ENCODE measurements at places on chromosomes 12 and 14.

GRCh38 chr12:66399911-66400306 lies 97.6 kb downstream of the HELB start:
- no peak for DNase-seq

DNA sequence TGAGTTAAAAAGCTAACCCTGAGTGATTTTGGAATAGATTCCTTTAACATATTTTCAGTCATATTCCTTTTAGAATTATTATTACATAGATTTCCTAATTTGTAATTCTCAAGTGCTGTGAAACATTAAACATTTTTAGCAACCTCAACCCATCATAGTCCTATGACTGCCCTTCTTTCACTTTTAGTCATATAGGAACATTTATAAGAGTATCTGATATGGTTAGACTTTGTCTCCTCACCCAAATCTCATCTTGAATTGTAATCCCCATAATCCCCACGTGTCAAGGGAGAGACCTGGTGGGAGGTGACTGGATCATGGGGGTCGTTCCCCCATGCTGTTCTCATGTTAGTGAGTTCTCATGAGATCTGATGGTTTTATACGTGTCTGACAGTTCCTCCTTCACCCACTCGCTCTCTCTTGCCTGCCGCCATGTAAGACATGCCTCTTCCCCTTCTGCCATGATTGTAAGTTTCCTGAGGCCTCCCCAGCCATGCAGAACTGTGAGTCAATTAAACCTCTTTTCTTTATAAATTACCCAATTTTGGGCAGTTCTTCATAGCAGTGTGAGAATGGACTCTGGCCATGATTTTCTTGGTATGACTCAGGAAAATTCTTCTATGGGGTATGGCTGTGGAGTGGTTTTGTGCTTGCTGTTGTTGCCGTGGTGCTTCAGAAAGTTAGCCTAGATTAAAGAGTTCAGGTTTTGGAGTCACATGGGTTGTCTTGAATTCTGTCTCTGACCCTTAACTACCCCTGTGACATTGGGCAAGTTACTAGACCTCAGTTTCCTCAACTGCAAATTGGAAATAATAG lies 83.9 kb downstream of the FUT8 start:
- DNase-seq: no peak

- no peak for DNase-seq
Observed at GRCh38 chr12:124027753-124028554, 54.9 kb downstream of the ZNF664 start.

DNA sequence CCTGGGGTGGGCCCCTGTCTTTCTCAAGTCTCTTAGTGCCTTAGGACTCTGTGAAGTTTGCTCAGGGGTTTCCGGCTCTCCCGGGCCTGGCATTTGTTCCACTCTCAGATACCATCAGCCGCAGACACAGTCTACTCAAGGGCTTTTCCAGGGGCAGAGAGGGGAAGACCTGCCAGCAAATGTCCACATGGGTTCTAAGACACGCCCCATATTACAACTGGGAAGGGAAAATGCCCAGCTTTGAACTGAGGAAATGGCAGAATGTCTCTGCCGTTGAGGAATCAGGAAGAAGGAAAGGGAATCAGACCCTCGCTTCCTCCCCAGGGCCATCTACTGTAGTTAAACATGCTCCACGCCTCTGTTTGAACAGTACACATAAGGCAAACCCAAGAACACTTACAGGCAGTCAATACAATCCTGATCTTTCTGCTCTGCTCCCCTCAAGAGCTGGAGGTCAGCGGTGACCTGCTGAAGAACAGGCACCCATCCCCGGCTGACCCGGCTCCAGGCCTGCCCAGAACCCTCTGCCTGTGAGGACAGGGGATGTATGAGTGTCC lies 7.9 kb downstream of the CCDC85C start:
- DNase-seq: no peak

- no peak for DNase-seq
Observed at GRCh38 chr14:95149441-95149840, 7.9 kb downstream of the DICER1 start.

GRCh38 chr12:84397263-84397662 lies 515.3 kb downstream of the SLC6A15 start:
- DNase-seq: no peak

DNA sequence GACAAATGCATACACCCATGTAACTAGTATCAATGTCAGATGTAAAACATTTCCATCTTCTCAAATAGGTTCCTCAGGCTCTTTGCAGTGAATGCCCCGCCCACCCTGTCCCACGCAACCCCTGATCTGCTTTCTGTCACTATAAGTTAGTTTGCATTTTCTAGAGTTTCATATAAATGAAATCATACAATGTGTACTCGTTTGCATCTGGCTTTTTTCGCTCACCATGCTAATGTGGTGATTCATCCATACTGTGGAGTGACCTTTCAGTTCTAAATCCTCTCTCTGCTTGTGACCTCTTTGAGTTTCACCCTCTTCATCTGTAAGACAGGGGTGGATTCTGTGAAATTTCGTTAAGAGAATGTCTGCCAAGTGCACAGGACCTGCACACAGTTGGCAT lies 30.6 kb upstream of the MSI1 start:
- no peak for DNase-seq

- DNase-seq: no peak
Observed at GRCh38 chr12:81815611-81816010, 56.5 kb upstream of the PPFIA2 start.

Data from activated T-cell treated with anti-CD3 and anti-CD28 coated beads for 1 hour (primary cell).